NCI-H526 (cell line): ENCODE measurements at places on chromosomes 7 and 10.

- DNase-seq = no peak
Observed at GRCh38 chr10:32112055-32112454, 55.8 kb upstream of the KIF5B start.

GRCh38 chr7:132029369-132030085 lies 473.1 kb upstream of the PODXL start:
- no peak for DNase-seq

- DNase-seq = no peak
Observed at GRCh38 chr10:8640301-8640700, 585.8 kb downstream of the GATA3 start.

- no peak for DNase-seq
Observed at GRCh38 chr10:79238606-79239005, 108.7 kb upstream of the PPIF start.

DNA sequence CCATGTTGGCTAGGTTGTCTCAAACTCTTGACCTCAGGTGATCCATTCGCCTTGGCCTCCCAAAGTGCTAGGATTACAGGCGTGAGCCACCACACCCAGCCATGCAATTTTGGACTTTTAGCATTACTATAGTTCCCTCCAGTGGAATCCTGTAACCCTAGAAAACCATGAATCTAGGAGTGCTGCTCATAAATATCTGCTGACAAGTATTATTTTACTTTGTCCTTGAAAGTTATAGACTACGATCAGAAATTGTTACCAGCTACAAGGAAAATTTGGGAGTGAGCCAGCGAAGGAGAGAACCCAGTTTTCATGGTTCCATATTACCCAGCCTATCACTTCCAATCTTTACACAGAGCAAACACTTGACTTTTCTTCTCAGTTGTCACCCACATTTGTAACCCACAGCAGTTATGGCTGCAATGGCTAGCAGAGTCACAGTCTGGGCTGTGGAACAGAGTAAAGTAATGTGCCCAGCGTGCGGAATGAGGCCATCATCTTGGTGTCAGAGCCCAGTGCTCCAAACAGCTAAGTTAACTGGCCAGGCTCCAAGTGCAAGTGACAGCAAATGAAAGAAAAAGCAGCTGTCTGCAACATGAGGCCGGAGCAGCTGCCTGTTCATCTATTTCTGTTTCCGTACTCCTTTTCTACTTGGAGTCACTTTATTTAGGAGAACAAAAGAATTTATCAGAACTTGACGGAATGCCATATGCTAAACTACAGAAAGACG lies 29.9 kb downstream of the ZC3HC1 start:
- no peak for DNase-seq
